GM12864 (cell line): ENCODE measurements at places on chromosomes 6 and 20.

DNA sequence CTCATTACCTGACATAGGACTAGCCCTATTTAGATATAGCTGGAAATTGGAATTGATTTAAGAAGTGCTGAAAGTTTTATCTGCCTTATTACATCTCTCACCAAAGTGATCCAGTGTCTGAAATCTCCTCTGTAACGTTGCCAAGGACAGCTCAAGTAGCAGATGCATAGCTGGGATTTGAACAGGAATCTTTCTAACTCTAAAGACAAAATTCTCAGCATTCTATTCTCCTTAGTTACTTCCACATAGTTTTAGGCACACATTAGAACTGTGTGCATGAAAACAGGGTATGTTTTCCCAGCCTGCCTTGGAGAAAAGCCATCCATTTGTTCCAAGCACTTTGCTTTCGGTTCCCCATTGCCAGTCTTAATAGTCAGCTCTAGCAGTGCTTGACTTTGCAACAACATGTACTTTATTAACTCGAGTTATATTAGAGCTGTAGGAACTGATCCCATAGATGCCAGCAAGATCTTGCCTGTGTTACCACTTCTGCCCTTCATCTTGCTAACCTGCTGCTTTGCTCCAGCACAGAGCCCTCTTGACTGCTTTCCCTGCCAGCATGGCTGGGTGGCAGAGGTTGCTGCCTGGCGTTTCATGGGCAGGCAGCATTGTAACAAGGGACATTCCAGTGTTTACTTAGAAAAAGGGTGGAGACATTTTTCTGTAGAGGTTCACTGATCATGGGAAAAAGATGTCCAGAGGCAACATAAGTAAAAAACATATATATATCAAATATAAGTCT is 56.1 kb upstream of the STMND1 start:
- DNase-seq = no peak

DNA sequence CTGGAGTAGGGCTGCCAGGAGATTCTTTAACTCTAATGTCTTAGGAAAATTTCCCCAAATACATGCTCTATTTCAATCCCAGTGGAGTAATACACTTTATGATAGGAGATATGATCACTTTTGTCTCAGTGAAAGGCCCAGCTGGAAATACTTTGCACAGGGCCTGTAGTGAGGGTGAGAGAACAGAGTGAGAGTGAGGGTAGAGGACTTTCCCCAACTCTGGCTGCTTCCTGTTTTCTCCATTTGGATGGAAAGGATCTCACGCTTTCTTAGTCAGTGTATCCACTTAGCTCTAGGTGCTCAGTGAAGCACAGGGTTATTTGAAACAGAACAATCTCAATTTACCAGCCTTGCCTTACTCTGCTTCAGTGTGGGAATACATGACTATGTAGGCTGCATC is 36.6 kb downstream of the FAM229B start:
- DNase-seq = no peak

DNA sequence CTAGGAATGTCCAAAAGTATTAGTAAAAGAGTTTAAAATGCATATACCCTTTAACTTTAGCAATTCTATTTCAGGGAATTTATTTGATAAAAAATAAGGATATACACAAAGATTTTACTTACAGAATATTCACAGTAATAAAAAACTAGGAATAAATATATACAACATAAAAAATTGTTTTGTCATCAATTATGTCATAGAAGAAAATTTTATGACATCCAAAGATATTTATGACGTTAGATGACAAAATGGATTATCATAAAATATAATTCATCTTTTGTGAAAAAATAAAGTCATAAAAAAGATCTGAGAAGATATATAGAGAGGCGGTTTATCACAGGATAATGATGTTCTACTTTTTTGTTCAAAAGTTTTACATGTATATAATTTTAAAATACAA is 32.0 kb upstream of the TCF21 start:
- no peak for DNase-seq

DNA sequence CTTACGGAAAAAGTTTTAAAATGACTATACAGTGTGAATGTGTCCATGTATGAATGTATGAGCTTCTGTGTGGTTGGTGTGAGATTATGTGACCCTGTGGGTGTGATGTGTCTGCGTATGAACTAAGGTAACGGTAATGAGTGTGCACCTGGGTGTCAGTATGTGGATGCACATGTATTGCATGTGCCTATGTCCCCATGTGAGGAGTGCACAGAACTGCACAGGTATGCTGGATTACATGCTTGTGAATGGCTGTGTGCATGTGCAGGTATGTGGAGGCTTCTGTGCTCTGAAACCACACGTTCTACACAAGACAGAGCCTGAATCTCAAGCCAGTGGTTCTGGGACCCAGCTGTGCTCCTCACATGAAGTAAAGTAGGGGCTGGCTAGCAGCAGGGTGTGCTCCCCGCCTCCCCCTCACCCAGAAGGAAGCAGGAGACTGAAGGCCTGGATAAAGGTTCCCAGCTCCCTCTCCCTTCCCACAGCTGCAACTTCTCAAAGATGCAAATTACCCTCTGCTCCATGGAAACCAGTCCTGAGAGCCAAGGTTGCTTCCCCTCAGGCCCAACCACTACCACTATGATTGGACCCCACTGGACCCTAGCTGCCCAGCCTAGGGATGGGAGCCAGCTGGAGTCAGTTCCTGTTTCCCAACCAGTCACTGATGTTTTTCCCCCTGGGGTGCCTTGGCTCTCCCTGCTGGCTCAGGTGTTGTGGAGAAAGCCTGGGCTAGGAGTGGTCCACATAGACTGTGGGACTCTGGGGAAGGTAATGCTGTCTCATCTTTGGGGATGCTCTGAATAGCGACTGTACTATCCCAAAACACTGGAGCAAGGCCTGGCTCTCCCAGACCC is 24.8 kb upstream of the SPDEF start:
- DNase-seq = no peak

GRCh38 chr20:2750491-2751251 is 49.8 kb downstream of the CPXM1 start:
- no peak for DNase-seq

- no peak for DNase-seq
Measured at GRCh38 chr20:9815632-9816031, 23.2 kb downstream of the PAK5 start.

DNA sequence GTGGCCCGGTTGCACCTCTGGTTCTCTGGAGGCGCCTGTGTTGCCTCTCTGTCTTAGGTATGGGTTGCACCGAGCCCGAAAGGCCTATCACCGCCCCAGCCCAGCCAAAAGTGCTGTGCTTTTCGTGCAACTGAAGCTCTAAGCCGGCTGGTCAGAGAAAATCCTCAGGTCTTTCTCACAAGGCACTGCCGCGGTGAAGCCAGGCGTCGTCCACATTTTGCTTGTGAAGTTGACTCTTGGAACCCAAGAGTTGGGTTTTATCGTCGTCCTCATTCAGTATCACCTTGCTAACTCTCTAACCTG is 726 bp upstream of the EMILIN3 start:
- no peak for DNase-seq

DNA sequence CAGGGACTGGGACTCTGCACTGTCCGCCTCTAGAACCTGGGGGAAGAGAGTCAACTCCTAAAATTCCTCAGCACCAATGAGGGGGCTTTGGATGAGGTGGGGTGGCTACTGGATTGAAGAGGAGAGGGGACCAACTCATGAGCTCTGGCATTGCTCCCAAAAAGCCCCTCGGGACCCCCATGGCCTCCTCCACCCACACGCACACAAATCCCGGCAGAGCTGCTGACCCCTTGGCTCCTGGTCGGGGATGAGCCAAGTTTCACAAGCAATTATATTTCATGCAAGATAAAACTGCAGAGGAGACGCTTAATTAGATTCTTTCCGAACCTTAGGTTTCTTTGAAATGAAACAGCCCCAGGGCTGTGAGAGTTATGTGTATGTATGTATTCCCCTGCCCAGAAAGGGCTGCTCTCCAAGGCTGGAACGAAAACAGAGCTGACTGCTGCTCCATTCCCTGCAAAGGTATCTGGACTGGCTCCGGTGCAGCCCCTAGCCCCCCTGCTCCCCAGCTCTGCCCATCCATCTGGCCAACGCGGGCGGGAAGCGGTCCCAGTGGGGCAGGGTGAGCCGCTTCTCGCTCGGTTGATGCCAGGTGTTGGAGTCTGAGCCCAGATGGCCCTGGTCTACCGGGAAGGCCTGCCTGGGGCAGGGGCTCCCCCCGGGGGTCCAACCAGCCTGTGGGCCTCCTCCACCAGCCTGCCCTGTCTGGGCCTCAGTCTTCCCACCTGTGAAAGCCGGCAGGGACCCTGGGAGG is 46.8 kb upstream of the STX16 start:
- no peak for DNase-seq

GRCh38 chr6:147048930-147049329 is 155.3 kb upstream of the STXBP5 start:
- DNase-seq = no peak

- no peak for DNase-seq
Measured at GRCh38 chr6:44132476-44132875, 5.1 kb downstream of the TMEM63B start.

DNA sequence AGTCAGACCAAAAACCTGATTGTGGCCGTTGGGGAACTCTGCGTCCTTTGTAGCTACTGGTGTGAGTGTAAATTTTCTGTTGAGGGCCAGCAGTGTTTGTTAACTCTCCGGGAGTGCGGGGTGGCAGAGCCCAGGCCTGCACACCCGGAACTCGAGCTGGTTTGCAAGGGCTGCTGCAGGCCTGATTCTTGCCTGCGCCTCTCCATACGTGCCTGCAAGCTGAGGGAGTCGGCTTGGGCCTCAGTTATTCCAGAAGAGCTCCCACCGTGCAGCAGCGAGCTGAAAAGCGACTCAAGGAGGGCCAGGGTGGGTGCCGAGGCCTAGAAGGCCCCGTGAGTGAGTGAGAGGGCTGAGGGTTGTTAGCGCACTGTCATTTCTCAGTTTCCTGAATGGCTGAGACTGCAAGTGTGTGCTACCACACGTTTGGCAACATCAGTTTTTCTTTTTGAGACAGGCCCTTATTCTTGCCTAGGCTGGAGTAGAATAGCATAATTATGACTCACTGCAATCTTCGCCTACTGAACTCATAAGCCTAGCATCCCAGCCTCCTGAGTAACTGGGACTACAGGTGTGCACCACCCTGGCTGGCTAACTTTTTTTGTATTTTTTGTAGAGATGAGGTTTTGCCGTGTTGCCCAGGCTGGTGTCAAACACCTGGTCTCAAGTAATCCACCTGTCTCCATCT is 33.9 kb upstream of the KIF13A start:
- no peak for DNase-seq

- DNase-seq = no peak
Measured at GRCh38 chr6:159833997-159834603, 34.0 kb downstream of the PNLDC1 start.

- DNase-seq = no peak
Measured at GRCh38 chr20:34923414-34923813, 32.2 kb downstream of the GSS start.

DNA sequence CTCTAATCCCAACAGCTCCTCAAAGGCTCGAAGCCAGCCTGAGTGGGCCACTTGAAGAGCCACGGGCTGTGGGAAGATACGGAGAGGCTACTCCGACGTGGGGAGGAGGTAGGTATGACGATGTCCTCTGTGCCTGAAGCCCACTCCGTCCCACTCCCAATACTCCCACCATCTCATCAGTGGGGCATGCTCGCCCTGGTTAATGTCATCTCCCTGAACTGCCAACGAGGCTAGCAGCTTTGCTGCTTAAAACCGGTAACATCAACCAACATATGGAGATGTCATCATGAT is 11.1 kb downstream of the NRN1 start:
- no peak for DNase-seq

DNA sequence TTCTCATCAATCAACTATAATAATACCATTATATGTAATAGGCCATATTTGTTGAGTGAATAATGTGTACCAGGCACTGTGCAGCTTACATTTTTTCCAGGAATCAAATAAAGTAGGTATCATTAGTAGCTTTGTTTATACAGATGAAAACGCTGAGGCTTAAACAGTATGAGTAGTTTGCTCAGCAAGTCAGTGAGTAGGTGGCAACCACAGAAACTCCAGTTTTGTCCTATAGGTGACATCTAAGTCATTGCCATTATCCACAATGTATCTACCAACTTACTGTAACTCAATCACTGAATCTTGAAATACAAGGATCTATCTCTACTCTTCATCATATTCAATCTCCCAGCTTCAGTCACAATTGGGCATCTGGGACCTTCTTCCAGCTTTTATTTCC is 29.8 kb upstream of the TPBG start:
- DNase-seq = no peak

GRCh38 chr6:145147981-145148749 is 587.2 kb downstream of the EPM2A start:
- no peak for DNase-seq

- no peak for DNase-seq
Measured at GRCh38 chr20:50724851-50725723, 6.3 kb upstream of the PARD6B start.

GRCh38 chr6:39961178-39961577 is 26.9 kb upstream of the MOCS1 start:
- DNase-seq = no peak

- no peak for DNase-seq
Measured at GRCh38 chr20:47968541-47969310, 183.4 kb upstream of the SULF2 start.

- no peak for DNase-seq
Measured at GRCh38 chr20:49481116-49481515, 1.4 kb downstream of the KCNB1 start.

GRCh38 chr20:46394872-46395760 is 11.3 kb downstream of the ELMO2 start:
- no peak for DNase-seq

DNA sequence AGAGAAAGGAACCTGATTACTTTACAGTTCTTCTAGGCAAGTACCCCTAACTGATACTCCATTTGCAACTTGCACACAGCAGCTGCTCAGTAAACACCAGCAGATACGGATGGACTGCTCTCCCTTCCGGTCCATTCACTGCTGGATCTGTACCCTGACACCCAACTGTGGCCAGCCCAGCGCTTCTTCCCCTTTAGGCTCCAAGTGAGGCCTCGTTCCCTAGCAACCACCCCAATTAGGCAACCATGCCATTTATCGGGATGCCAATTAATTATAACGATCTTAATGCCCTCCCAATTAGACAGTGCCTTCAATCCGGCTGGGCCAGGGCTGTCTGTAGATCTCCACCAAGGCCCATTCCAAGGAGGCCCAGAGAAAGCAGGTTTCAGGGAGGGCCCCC is 3.2 kb downstream of the SULF2 start:
- no peak for DNase-seq

DNA sequence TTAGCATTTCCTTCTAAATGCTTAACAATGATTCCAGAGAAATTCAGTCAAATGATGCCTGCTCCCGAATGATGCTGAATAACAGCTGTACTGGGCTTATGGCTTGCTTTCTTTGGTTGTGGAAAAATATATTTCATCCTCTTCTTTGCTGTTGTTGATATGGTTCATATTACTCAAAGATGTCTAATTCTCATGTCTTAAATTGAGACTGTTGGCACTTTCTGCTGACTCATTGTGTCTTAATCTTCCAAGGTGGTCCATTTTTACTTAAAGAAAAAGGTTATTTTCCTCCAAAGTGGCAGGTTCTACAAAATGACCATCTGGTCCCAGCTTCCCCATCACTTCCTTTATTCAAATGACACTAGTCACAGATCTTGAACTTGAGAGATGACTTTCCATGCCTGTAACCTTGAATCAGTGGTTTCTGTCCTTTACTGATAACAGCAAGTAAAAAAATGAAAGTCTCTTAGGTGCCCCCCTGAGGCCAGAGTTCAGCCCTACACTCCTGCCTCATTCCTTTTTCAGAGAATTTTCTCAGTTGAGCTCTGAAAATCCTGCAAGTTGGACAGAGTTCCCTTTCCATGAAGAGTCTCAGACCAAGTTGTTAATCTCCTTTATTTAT is 6.9 kb downstream of the SNAP25 start:
- peak; percentile 1 for DNase-seq
